Left ventricle myocardium superior (tissue), 1 donor: ENCODE measurements at places on chromosomes 2 and 18. TPM values are rescaled to one million over a fixed set of nuclear protein-coding genes. Genes with fewer than 3 reads are reported as not detected.

The TUBA3E gene
- total RNA-seq: 60.2 TPM

The EXOC6B gene
- total RNA-seq: 122 TPM

The NPHP1 gene
- 4.1 TPM for total RNA-seq

The SPATA3 gene
- not detected for total RNA-seq

The MC2R gene
- not detected for total RNA-seq

The NOL4 gene
- 0.35 TPM for total RNA-seq

The EPB41L3 gene
- 6.8 TPM for total RNA-seq

The ANXA4 gene
- 24.7 TPM for total RNA-seq

The PCARE gene
- total RNA-seq: 0.84 TPM

DNA sequence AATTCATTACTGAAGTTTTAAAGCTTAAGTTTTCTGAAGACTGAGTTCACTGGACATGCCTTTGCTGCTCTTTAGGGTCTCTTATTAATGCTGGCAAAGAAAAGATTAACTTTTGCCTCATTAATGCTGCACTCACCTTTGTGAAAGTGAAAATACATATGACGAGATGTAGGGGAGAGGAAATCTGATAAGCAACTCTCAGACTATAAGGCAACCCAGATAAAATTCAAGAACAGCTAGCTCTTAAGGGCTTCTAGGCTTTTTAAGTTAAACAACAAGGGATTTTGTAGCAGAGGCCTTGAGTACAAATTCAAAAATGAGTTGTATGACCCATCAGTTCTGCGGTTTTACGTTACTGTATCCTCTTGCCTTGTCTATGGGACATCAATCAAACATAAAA lies 143.7 kb downstream of the USP34 start:
- DNase-seq: no peak

- no peak for DNase-seq
Observed at GRCh38 chr2:105809723-105810122, 65.0 kb downstream of the NCK2 start.

DNA sequence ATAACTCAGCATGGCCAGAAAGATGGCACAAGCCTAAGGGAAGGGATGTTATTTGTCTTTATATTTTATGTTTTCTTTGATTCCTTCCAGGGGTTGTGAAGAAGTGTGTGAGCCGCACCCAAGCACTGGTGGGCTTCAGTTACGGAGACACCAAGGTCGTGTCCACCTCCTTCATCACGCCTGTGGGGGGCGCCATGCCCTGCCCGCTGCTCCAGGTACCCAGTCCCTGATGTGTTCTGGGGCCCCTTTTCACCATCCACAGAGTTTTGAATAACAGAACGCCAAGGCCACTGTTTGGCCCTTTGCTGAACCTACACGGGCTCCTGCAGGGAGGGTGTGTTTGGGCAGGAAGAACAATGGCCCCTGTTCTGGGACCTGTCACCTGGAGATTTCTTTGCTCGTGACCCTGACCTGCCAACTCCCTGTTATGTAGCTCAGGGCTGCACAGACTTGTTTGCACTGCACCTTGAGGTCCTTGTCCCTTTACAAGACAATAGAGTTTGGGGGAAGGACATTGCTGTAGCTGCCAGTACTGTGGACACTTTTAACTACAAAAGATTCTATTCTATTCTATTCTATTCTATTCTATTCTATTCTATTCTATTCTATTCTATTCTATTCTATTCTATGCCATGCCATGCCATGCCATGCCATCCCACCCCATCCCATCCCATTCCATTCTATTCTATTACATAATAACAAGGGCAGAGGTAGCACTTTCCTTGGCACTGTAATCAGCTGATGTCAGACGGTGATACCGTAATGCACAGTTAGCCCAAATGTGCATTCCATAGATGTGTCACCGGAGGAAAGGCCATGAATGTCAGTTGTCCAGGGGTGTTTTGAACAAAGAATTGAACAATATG lies 48.2 kb upstream of the CNGA3 start:
- DNase-seq: no peak

- no peak for DNase-seq
Observed at GRCh38 chr2:43819491-43820163, 19.0 kb downstream of the ABCG5 start.

GRCh38 chr2:233831011-233831721 lies 23.2 kb downstream of the HJURP start:
- DNase-seq: no peak

DNA sequence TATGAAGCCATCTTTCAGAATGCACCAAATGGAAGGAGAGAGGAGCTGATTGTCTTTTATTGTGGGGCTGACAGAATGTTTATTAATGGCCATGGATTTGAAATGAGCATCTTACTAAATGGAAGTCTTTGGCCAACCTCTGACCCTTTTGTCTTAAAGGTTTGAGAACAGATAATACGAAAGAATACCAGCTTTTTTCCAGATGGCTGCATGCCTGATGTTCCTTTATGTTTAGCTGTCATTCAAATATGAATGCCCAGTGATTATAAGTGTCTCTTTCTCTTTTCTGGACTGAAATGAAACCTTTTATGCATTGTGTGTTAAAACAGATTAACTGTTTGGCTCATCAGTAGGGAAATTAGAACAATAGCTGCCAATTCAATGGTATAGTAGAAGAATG lies 46.0 kb downstream of the PARD3B start:
- DNase-seq: no peak

- no peak for DNase-seq
Observed at GRCh38 chr18:69982417-69982816, 34.7 kb upstream of the CD226 start.

GRCh38 chr2:96760986-96761832 lies 507 bp downstream of the CNNM4 start:
- DNase-seq: peak; percentile 59

- no peak for DNase-seq
Observed at GRCh38 chr18:22254088-22254487, 84.7 kb downstream of the GATA6 start.

DNA sequence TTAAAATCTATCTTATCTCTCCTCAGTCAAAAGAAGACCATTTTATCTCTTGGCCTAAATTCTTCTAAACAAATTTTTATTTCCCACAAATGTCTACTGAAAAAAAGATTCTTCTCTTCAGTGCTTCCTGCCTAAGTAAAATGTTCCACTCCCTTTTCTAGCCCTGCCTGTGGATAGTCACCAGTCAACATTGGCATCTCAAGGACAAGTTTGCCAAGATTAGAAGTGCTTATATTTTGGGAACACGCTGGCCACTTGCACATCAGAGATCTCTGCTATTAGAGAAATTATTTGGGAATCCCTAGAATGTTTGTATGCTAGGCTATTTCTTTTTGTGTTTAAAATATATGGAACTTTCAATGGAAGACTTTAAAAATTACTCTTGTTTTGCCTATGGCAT lies 758.2 kb upstream of the CDH7 start:
- no peak for DNase-seq

- peak; percentile 72 for DNase-seq
Observed at GRCh38 chr2:98560256-98560771, 48.0 kb downstream of the COA5 start.

- DNase-seq: no peak
Observed at GRCh38 chr18:48827291-48828193, 123.2 kb downstream of the SMAD7 start.

DNA sequence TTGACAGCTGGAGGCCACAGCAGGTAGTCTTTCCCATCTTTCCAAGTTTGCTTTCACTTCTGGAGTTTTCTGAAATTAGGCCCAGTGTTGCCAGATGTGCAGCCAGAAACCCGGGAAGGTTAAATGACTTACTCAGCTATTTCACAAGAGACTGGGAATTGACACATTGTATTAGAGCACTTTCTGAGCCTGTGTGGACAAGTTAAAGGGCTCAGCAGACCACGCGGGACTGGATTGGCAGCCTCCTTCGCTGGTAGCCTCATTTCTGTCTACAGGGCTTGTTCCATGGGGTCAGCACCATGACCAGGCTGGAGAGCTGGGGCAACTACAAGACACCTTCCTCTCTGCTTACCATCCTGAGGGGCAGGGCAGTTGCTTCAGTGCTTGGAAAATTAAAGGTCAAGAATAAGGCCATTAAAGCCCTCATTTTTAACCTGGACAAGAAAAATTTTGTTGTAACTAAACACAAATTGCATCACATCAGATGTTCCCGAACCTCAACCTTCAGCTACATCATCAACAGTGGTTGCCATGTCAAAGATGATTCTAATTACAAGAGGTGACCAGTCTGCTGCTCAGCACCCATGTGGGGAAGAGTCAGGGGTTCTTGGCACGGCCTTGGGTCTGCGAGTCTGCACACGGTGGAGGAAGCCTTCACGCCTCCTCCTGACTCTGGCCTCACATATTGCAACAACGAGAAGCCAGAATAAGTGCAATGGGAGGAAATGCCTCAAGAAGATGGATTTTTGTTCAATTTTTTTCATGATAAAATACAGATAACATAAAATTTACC lies 279.5 kb upstream of the RAB6C start:
- DNase-seq: no peak

- no peak for DNase-seq
Observed at GRCh38 chr2:197298609-197299008, 12.0 kb downstream of the ANKRD44 start.

GRCh38 chr18:24016643-24017042 lies 2.1 kb downstream of the TTC39C start:
- no peak for DNase-seq

- DNase-seq: no peak
Observed at GRCh38 chr18:58991167-58991798, 126.6 kb downstream of the ZNF532 start.

DNA sequence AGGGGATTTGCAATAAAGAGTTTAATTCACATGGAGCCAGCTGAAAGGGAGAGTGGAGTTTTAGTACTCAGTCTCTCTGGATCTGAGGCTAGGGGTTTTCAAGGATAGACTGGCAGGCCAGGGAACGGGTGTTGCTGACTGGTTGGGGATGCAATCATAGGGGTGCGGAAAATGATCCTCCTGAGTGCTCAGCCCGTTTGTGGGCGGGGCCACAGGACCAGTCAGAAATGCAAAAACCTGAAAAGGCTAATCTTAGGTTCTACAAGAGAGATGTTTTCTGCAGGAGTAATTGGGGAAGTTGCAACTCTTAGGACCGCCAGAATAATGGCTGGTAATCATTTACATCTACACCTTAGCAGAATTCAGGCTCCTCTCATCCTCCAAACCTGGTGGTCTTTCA lies 2.5 kb downstream of the NFU1 start:
- no peak for DNase-seq

- no peak for DNase-seq
Observed at GRCh38 chr18:34844072-34844471, 134.0 kb downstream of the DTNA start.

DNA sequence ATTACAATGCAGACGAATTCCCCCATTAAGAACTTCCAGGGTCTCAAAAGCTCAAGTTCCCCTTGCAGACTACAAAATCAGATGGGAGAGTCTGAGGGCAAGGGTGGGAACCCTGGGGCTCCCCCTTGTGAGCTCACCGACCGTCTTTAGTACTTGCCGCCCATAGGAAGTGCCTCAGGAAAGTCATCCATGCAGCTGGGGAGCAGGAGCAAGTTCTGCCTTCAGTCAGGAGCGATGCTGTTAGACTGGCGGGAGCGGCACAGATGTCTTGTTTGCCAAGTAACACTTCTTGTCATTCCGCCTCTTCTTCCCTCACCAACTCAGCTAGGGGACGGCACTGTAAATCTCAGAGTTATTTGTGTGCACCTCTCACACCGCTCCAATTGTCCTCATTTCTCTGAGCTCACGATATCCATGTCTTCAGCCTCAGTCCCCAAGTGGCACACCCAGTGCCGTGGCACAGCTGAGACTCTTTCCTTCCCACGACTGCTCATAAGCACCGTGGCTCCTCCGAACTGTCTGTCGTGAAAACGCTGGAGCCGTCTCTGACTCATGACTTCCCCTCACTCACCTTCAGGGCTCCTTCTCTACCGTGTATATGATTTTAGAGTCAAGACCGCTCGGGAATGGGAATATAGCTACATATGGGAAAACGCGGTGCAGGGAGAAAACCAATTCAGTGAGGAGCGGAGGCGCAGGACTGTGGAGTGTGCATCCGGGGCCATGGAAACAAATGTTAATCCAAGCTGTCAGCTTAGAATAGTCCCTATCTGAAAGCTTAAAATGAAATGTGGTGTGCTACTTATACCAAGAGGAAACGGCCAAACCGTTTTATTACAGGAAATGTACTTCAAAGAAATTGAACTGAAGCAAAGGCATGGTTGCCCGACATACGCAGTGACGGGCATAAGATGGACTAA lies 34.0 kb downstream of the UXS1 start:
- DNase-seq: no peak

DNA sequence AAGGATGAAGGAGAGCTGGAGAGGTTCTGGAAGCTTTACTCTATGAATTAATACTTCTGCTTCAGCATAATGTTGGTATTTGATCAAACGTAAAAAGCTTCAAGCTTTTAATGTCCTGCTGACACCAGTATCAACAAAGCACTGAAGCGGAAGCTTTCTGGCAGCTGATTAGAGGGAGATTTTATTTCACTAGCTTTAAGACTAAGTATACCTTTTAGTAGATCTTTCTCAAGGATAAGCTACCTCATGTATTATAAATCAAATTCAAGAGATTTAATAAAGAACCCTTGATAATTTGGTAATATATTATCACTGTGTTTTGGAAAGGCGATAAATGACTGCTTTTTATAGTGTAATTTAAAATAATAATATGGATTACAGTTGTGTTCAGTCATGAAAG lies 128.0 kb upstream of the CD302 start:
- no peak for DNase-seq

GRCh38 chr18:12044591-12044990 lies 49.1 kb upstream of the ANKRD62 start:
- DNase-seq: no peak

DNA sequence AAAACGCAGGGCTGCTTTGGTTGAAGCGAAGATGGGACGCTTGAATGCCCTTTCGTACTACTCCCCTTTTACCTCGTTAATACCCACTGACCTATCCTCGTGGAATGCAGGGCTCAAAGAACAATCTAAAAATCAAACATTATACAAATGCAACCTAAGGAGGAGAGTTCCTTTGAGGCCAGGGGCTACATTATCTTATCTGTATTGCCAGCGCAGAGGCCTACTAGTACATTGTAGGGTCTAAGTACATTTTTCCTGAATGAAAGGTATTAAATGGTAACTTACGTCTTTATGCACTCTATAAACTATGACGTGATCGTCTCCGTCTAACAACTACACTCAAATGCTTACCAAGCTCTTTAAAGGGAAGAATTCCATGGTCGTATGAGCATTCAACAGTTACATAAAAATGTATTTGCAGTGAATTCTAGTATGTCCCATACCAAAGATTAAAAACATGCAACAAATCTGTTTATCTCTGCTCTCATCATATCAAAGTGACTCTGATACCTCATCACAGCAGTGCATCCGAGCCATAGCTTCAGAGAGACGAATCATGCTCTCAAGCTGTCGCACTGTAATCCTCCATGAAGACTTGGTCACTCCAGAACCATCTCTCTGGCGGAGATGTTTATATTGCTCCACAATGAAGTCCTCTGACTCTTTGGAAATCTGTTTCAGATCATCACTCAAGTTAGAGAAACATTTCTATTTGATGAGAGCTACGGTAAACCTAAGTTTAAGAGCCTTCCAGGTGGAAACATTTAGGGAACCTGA lies 14.1 kb upstream of the LCT start:
- DNase-seq: no peak
